ENCODE measurements at places on chromosomes 2 and 18.

DNA sequence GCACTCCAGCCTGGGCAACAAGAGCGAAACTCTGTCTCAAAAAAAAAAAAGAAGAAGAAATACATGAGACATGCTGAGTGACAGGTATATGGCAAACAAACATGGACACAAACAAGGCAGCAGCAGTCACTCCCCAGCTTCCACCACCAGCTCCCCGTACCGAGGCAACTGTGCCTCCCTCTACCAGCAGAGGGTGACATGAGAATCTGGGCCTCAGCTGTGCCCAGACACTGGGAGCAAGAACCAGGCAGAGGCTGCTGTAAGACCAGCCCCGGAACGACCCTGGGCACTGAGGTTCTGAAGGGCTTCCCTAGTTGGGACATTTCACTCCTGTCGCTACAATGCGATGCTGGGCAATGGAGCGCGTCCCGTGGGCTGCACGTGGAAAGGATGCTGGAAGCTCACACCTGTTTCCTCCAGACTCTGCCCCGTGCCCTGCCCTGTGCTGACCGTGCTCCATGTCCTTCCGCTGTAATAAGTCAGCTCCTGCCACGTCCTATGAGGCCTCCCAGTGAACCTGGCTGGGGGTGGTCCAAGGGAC, 37.1 kb downstream of the BOK start:
- ATAC-seq: peak; percentile 53

- ATAC-seq: peak; percentile 6
Observed at GRCh38 chr2:9745153-9745899, 97.9 kb upstream of the TAF1B start.

GRCh38 chr2:179890666-179891065, 29.3 kb upstream of the ZNF385B start:
- ATAC-seq: no peak

DNA sequence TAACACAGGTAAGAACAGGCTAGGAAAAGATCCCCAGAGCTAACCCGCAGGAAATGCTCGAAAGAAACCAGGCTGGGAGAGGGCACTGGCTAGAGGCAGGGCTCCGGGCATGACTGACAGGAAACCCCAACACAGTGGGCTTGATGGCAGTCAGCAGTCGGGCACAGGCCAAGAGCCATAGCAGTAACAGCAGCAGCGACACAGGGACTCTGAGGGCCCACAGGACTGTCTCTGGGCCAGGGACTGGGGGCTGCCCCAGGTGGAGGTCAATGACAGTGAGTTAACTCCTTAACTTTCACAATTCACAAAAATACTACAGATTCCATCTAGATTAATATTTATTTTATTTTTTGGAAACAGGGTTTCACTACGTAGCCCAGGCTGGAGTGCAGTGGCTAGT, 37.3 kb upstream of the ASPRV1 start:
- no peak for ATAC-seq

- no peak for ATAC-seq
Observed at GRCh38 chr2:101623031-101623521, 74.4 kb upstream of the MAP4K4 start.

- ATAC-seq: no peak
Observed at GRCh38 chr2:239107936-239108335, 260.1 kb downstream of the TWIST2 start.

Data from SK-N-SH treated with all-trans-retinoic acid at 6 μM for 48 hours (cell line).